Thyroid gland (tissue), 4 donors: ENCODE measurements at places on chromosomes 3 and 15. TPM values are rescaled to one million over a fixed set of nuclear protein-coding genes. Genes with fewer than 3 reads are reported as not detected.
A peak's percentile ranks its signal among the peaks of the same experiment; 100 is the strongest.

GRCh38 chr15:27065151-27065550, 94.2 kb downstream of the GABRG3 start:
- no peak for DNase-seq

The TOP2B gene
- total RNA-seq, result 124 TPM

DNA sequence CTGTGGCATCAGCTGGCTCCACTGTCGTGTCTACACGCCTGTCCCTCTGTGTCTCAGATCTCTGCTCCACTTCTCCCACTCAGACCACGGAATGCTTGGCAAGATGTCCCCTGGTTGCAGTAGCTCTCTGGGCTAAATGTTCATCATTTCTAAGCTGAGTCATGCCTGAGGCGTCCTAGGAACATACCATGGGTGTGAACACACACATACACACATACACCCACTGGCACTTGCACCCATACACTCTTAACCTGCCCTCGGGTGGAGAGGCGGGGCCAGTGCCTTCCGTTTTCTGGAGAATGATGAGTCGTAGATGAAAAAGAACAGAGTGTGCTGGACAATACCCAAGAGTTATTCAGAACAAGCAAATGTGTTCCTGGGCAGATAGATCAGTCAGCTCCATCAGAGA, 72.4 kb downstream of the SENP2 start:
- DNase-seq, result peak; percentile 23

GRCh38 chr15:51647128-51647562, 24.6 kb upstream of the DMXL2 start:
- DNase-seq, result peak; percentile 6

DNA sequence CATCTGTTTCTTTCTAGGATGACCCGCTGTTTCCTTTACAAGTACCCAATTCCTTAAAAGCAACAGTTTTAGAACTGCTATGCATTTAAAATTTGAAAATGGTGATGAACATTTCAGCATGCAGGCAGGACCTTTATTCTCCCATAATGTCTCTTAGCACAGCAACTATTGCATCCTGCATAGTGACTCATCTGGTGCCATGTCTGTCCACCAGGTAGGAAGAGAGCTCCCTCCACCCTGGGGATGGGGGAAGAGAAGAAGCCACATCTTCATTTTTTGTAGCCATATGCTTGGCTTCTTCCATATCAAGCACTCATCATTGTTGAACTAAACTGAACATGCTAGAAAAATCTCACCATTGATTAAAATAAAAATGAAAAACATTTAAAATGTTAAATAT, 9.9 kb downstream of the GPR15 start:
- DNase-seq, result no peak

GRCh38 chr15:95684693-95685115, 645.8 kb upstream of the NR2F2 start:
- DNase-seq, result no peak
